Stimulated activated CD8-positive, alpha-beta memory T cell treated with anti-CD3 and anti-CD28 coated beads, Interleukin-2, amount 100 ng/mL, for 48 hours (primary cell): ENCODE measurements at places on chromosomes 3 and 15.

DNA sequence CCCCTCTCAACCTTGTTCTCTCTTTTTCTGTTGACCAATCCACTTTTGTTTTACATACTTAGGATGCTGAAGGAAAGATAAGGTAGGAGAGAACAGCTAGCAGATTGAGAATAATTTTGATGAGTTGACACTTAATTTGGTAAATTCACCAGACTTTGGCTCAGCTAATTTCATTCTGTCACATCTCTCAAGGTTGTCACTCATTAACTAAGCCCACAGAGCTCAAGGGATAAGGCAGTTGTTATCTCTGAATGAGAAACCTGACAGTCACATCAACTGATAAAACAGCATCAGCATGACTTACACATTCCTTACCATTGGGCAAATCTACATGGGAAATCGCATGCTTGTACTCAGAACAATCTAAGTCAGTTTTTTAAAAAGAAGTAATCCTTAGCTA is 591.4 kb downstream of the NLGN1 start:
- DNase-seq, result no peak

DNA sequence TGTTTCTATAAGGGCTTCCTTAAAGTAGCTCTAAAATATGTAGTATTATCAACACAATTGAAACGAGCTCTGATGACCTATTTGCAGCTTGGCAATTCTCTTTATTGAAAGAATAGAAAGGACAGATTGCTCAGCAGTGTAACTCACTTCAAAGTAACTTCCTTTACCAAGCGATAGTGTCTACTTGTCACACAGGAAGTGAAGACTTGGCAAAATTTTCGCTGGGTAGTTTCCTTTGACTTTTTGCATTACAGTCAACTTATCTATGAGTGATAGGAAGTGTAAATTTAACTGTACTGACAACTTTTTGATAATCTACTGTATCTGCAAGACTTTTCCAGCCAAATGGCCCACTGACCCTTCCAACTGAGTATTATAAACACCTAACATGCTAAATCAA is 22.8 kb downstream of the SLC9A9 start:
- no peak for DNase-seq

DNA sequence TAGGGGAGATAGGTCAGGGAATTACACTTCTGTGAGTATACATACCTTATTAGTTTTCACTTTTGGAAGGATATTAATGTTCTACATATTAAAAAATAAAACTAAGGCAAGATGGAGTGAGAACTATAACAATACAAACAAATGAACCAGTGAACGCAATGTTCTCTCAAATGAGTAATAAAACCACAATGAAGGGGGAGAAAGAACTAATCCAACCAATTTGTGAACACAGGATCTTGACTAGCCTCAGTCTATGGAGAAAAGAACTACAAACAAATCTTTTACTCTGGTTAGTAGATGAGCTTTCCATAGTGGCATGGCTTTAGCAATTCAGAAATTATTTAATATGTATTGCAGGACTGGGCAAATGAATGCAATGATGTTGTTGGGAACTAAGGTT is 26.9 kb upstream of the ATOSA start:
- no peak for DNase-seq

DNA sequence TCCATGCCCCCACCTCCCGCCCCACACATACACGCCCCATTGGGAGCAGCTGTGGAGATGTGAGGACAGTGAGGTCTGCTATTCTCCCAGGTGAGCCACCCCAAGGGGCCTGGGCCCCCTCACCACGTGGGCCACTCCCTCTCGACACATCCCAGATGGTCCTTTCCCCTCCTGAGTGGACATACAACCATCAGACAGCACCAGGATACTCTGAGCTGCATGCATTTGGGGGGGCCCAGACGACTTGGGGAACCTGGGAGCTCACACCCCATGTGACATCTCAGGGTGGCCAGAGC is 17.5 kb downstream of the FBLN2 start:
- DNase-seq, result no peak

DNA sequence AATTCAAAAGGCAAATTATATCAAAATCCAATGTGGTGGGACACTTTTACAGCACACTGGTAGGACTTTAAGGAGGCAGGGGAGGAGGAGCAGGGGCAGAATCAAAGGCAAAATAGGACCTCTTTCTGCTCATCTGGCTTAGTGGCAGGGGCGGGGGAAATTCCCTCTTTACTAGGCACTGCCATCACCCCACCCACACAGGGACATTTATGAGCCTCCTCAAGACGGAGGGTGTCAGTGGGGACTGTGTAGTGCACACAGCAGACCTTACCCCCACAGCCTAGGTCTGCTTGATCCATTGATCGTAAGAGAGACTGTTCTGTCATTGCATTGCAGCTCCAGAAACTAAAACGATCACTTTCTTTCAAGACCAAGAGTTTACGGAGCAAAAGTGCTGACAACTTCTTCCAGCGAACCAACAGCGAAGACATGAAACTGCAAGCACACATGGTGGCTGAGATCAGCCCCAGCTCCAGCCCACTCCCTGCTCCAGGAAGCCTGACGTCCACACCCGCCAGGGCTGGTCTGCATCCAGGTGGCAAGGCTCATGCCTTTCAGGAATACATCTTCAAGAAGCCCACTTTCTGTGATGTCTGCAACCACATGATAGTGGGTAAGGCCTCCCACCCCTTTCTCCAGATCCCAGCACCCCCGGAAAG is 62.9 kb downstream of the STAC start:
- DNase-seq, result no peak

GRCh38 chr3:39086144-39086543 is 21.3 kb downstream of the GORASP1 start:
- no peak for DNase-seq

- DNase-seq, result no peak
Measured at GRCh38 chr3:38471260-38471857, 17.7 kb downstream of the ACVR2B start.

DNA sequence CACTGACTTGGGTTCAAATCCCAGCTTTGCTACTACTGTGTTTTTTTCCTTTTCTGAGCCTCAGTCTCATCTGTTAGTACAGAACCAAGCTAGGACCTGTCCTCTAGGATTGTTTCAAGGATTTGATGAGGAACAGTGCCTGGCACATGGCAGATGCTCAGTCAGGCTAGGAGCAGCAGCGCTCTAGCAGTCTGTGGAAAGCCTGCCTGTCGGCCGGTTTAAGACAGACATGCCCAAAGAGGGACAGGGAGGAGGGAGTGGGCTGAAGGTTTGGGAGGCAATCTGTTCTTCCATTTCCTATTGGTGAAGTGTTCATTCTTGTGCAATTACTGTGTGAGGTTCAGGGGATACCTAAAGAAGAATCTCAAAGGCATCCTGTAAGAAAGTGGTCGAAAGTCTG is 35.1 kb upstream of the RGMA start:
- DNase-seq, result no peak

DNA sequence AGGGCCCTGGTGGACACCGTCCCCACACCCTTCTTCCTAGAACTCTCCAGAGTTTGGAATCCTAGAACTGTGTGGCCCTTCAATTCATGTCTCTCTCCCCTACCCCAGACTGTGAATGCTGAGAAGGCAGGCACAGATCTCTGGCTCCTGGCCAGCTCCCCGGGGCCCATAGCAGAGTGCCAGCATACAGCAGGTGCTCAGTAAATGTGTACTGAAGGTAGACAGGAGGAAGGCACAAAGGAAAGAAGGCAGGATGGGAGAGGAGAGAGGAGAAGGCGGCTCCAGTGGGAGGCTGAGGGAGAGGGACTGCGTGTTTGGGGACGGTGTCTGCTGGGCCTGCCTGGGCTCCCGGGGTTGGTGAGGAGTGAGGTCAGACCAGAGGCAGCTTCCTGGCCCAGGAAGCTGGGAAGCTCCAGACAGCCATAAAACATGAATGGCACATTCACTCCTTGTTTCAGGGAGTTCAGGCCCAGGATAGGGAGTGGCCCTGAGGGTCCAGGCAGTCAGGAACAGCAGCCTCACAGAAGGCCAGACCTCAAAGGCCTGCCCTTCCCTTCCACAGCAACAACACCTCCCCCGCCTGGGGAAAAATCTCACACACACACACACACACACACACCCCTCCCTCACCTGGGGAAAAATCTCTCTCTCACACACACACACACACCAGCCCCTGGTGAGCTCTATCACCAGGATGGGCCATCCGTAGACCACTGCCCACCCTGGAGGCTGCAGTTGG is 137.1 kb upstream of the PRR20G start:
- no peak for DNase-seq

DNA sequence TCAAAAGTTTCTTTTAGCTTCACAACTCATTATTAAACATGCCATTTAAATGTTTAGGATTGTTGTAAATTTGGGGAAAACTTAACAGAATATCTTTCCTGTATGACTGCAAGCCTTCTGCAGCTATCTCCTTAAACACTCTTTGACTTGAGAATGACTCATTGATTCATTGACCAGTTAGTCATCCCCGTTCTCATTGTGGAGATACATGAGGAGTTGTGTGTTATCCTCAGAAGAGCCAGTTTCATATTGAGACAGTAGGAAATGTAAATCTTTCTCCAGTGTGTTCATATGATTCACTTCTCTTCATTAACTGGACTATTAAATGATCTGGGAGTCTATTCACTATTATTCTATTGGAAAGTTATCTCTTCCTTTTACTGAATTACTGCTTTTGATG is 83.0 kb downstream of the CRYGS start:
- no peak for DNase-seq

- DNase-seq, result no peak
Measured at GRCh38 chr3:107621465-107621864, 98.7 kb downstream of the BBX start.

GRCh38 chr15:71736286-71736947 is 73.9 kb upstream of the NR2E3 start:
- no peak for DNase-seq

GRCh38 chr15:36544518-36545466 is 34.6 kb upstream of the CDIN1 start:
- DNase-seq, result no peak

- no peak for DNase-seq
Measured at GRCh38 chr15:44550256-44550655, 13.3 kb downstream of the EIF3J start.

DNA sequence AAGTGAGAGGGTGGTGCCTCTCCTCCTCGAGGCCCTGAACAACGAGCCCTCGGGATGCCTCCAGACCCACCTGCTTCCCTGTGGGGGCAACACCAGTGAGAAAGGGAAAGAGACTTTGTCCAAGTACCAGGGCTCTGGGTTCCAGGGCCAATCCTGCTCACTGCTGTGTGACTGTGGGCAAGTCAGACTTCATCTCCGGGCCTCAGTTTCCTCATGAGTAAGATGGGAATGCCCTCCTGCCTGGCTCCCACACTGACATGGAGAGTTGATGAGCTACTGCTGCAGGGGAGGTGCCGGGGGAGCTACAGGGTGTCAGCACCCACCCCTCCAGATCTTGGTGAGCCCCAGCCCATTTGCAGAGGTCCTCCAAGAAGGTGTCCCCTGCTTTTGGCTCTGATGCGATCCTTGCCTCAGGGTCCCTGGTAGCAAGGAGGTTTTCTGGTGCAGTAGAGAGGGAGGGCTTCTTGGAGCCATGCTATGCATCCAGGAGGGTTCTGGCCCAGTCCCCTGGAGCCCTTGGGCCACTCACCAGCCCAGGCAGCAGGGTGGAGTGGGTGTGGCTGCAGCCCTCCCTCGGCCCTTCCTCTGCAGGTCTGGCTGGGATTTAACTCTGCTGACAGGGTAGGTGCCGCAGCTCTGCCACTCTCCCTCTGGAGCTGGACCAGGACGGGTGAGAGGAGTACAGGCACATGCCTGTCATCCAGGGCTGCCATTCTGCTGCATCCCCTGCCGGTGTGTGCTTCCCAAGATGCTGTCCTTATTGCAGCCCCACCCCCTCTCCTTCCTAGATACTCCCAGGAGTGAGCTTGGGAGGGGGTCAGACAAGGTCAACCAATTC is 26.9 kb downstream of the LOXL1 start:
- no peak for DNase-seq
